ENCODE measurements at places on chromosomes 13 and 19. TPM values are rescaled to one million over a fixed set of nuclear protein-coding genes. Genes with fewer than 3 reads are reported as not detected.

The FARSA gene
- 80.6 TPM for polyA plus RNA-seq

The KIRREL2 gene
- polyA plus RNA-seq, result 3.5 TPM

The PRODH2 gene
- polyA plus RNA-seq, result 0.27 TPM

The SOX1 gene
- polyA plus RNA-seq, result 8.0 TPM
